ENCODE measurements at places on chromosomes 1 and 21.

- no peaks in the 10 kb centered on the region for H3K27me3 ChIP-seq
- no peak overlapping the region for H3K4me3 ChIP-seq
- no peak overlapping the region for H3K27ac ChIP-seq
- no peak for DNase-seq
- H3K36me3 ChIP-seq, result no peaks in the 10 kb centered on the region
Measured at GRCh38 chr1:201145132-201145531, 9.1 kb downstream of the TMEM9 start.

DNA sequence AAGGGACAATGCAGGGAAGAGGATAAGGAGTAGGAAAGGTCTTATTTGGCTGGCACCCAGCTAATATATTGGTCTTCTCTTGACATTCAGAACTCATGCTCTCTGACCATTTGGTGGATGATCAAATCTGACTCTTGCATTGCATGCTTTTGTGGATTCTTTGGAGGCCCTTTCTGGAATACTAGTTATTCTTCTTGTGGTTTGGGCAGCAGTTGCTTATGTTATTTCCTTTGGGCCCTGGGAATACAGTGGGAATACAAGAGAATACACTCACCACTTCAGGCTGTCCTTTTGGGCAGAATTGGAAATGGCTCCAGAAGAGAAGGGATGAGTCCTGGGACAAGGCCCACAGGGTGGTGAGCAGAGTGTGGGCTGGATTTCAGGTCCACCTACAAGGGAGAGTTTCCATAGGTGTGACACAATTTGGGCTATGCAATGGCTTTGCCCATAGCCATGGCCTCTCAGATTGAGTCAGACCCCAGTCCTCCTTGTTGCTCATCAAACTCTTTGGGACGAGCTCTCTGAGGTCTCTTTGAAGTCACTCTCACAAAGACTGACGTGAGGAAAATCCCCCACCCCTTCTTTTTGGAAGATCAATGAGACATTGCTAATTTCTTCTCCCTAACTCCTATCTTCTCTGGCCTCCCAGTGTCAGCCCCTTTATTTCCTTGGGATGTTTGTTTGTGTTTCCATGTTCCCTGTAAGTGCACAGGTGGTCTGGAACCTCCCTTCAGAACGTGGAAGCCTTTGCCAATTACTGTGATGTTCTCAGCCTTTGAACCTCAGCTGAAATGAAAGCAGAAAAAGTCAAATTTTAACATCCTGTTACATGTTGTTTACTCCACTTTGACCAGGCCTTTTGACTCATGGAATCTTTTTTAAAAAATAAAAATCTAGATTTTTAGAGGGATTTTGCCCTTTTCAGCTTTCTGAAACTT, 19.4 kb downstream of the HSD11B1 start:
- H3K36me3 ChIP-seq, result peaks cover 5% of the 10 kb centered on the region
- peaks cover 13% of the 10 kb centered on the region for H3K4me1 ChIP-seq
- H3K4me3 ChIP-seq, result no peak overlapping the region
- no peak for DNase-seq
- peak overlapping the region; percentile 73 for H3K27ac ChIP-seq

- no peak overlapping the region for H3K4me3 ChIP-seq
- no peak overlapping the region for H3K27ac ChIP-seq
- H3K36me3 ChIP-seq, result no peaks in the 10 kb centered on the region
- H3K4me1 ChIP-seq, result no peaks in the 10 kb centered on the region
Measured at GRCh38 chr1:159229260-159229885, 24.7 kb downstream of the ACKR1 start.

GRCh38 chr1:204651843-204652421, 33.6 kb downstream of the LRRN2 start:
- H3K27ac ChIP-seq, result no peak overlapping the region
- no peaks in the 10 kb centered on the region for H3K36me3 ChIP-seq
- no peak overlapping the region for H3K4me3 ChIP-seq
- no peak for DNase-seq
- peaks cover 21% of the 10 kb centered on the region for H3K27me3 ChIP-seq

GRCh38 chr1:75712306-75712705, 12.2 kb upstream of the ACADM start:
- H3K27ac ChIP-seq, result no peak overlapping the region
- H3K27me3 ChIP-seq, result peaks cover 26% of the 10 kb centered on the region
- no peak overlapping the region for H3K4me3 ChIP-seq
- H3K4me1 ChIP-seq, result no peaks in the 10 kb centered on the region
- H3K36me3 ChIP-seq, result no peaks in the 10 kb centered on the region
